ENCODE measurements at places on chromosomes 11 and 22. TPM values are rescaled to one million over a fixed set of nuclear protein-coding genes. Genes with fewer than 3 reads are reported as not detected.

The SERPING1 gene
- total RNA-seq, result 0.95 TPM

The HOATZ gene
- not detected for total RNA-seq

The BLID gene
- total RNA-seq, result not detected

The FIBIN gene
- not detected for total RNA-seq

The SEC14L3 gene
- total RNA-seq, result not detected

The MAPK11 gene
- 6.0 TPM for total RNA-seq

The BDNF gene
- 9.1 TPM for total RNA-seq

The INS gene
- not detected for total RNA-seq

The NLRP6 gene
- total RNA-seq, result not detected

The NCAM1 gene
- 0.11 TPM for total RNA-seq

The PLA2G6 gene
- total RNA-seq, result 5.8 TPM

The FADS2 gene
- total RNA-seq, result 396 TPM

The SAC3D1 gene
- 51.7 TPM for total RNA-seq

The CRYBB1 gene
- total RNA-seq, result not detected

The HTR3A gene
- not detected for total RNA-seq

The BTG4 gene
- total RNA-seq, result 0.17 TPM

The C11orf91 gene
- total RNA-seq, result 1.5 TPM

The PHETA2 gene
- total RNA-seq, result not detected

The C1QTNF4 gene
- 0.07 TPM for total RNA-seq

The NXPE2 gene
- not detected for total RNA-seq

The ALDH3B2 gene
- 0.06 TPM for total RNA-seq

The SCN2B gene
- total RNA-seq, result not detected

The RTN4RL2 gene
- 80.4 TPM for total RNA-seq

The SERHL2 gene
- total RNA-seq, result 0.25 TPM

The PGA5 gene
- not detected for total RNA-seq

The MMP10 gene
- 0.87 TPM for total RNA-seq

The GDPD4 gene
- not detected for total RNA-seq

The ABCC8 gene
- 8.9 TPM for total RNA-seq

The DDI1 gene
- total RNA-seq, result not detected

The C11orf86 gene
- 61.9 TPM for total RNA-seq

The C1QTNF5 gene
- total RNA-seq, result 0.08 TPM

The SLC3A2 gene
- 883 TPM for total RNA-seq

The APOBEC3H gene
- total RNA-seq, result 0.30 TPM

The ISX gene
- total RNA-seq, result not detected

The ACR gene
- total RNA-seq, result not detected

The INCENP gene
- total RNA-seq, result 47.9 TPM

The F2 gene
- 2.1 TPM for total RNA-seq

The CBLIF gene
- total RNA-seq, result not detected

The MRPL40 gene
- 42.1 TPM for total RNA-seq

The PRAME gene
- 89.7 TPM for total RNA-seq

The CYP2D6 gene
- 0.27 TPM for total RNA-seq

The HEPACAM gene
- total RNA-seq, result not detected
